Naive B cell (primary cell): ENCODE measurements at places on chromosomes 7 and 10. TPM values are rescaled to one million over a fixed set of nuclear protein-coding genes. Genes with fewer than 3 reads are reported as not detected.

RASSF4 gene
- 0.22 TPM for polyA plus RNA-seq

WDR86 gene
- polyA plus RNA-seq: 2.2 TPM

GLI3 gene
- not detected for polyA plus RNA-seq

PNLIPRP1 gene
- not detected for polyA plus RNA-seq
